ENCODE measurements at places on chromosomes 3 and 15.

- no peak for DNase-seq
These were observed 530.0 kb downstream of the FOXP1 start for GRCh38 chr3:71053495-71053894.

GRCh38 chr15:100596792-100597191 lies 5.2 kb downstream of the LINS1 start:
- DNase-seq: no peak

- DNase-seq: peak; percentile 49
These were observed 109.6 kb upstream of the RBMS3 start for GRCh38 chr3:29171043-29171990.

DNA sequence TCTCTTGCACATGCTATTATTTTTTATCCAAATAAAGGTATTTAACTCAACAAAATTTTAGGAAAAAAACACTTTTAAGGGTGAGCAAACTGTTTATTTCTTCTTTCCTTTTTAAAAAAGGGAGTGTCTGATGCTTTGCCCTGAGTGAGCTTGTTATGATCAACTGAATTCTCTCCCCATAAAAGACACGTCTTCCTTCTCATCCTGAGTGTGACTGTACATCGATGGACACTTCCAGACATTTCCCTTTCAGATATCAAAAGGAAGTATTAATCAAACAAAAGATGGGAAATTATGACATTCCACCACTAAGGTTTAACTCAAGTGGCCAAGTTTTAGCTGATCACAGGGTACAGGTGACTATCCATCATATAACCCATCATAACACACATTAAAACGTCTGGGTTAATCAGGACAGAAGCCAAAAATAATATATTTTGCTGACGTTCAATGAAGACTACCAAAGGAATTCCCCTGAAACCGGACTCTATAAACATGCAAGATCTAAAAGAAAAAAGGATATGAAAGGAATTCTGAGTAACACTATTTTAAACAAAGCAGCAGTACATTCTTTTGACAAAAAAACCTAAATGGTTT lies 354.8 kb downstream of the MECOM start:
- DNase-seq: no peak

GRCh38 chr3:141259821-141260629 lies 28.4 kb downstream of the PXYLP1 start:
- DNase-seq: no peak
